ENCODE measurements at places on chromosomes 3 and 15.

GRCh38 chr15:89781055-89781454 lies 4.9 kb downstream of the MESP2 start:
- DNase-seq, result peak; percentile 66

- DNase-seq, result no peak
Measured at GRCh38 chr3:17742880-17743657, 638 bp upstream of the TBC1D5 start.

DNA sequence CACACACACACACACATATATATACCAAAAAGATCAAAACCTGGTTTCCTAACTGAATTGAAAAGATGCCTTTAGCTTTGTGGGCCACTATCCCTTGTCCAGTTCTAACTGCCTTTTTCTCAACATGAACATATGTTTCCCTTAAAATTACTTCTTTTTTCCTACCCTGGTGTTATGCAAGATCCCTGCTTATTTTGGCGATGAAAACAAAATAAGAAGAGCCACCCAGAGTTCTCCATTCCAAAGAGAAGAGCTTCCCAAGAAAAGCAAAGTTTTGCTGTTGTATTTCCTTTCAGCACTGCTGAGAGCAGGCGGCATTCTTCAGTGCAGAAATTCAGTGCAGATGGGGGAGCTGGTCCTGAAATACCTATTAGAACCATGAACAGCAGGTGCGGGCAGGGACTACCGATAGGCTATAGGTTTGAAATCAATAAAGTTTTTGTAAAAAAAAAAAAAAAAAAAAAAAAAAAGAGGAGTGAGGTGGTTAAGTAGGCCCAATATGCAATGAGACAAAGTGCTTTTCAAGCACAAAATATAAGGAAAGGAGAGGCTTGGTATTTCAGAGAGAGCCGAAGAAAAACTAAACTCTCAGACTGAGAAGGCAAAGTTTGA lies 238.0 kb downstream of the FOXP1 start:
- DNase-seq, result no peak

GRCh38 chr3:176584413-176585176 lies 612.7 kb downstream of the TBL1XR1 start:
- no peak for DNase-seq

GRCh38 chr3:184227481-184227935 lies 1.9 kb upstream of the VWA5B2 start:
- DNase-seq, result peak; percentile 60

DNA sequence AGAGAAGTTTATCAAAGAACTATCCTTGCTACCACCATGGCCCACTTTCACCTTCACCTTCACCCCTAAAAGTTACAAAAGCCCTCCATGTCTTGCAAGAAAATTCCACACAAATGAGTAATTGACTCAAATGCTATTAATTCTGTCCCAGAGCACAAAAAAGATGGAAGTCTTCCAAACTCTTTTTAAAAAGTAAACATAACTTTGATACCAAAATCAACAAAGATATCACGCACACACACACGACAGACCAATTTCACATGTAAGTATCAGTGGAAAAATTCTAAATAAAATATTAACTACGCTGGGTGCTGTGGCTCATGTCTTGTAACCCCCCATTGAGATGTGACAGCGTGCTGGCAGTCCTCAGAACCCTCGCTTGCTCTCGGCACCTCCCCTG lies 1.1 kb upstream of the MCCC1 start:
- DNase-seq, result no peak

DNA sequence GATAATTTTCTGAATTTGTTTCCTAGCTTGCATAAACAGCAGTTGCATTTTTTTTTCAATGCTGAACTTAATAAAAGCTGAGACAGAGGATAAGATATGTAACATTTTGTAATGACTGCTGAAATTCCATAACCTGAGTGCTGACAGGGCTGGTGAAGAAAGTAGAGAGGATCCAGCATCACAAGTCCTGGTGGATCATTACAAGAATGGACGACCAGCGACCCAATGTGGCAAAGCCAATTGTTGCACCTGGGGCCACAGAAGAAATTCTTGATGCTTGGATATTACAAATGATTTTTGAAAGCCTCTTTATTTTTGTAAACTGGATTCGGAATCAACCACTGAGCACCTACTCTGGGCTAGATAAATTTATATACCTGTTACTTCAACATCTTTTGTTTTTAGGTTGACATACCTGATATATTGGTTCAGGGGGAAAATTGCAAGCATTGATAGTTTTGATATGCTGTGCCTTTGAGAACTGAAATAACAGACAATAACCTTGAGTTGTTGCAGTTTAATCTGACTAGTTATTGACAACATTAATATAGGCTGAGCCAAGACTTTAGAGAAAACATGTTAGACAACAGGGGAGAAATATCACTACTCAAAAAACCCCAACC lies 3.9 kb upstream of the ACTL6A start:
- DNase-seq, result peak; percentile 69

DNA sequence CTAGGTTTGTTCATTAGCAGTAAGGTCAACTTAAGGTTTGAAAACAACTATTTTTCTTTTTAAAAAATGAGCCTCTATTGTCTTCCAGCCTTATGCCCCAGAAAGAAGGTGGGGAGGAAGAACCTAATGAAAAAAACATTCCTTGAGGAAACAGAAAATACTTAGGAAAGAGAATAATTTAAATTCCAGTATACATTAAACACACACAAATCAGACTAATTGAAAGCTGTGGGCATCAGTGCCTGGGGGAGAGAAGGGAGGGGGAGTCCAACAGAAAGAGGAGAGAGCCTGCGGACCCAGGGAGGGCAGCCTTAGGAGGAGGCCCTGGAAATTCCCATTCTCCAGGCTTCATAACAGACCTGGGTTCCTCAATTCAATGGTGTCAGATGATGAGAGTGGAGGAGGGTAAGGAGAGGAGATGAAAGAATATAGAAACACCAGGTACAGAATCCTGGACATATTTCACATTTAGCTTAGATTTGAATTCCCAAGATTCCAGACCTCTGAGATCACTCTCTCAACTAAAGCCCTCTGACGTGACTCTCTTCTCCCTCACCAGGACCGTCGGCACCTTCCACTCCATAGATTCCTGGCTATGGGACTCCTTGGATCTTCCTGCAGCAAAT lies 320.5 kb upstream of the UMPS start:
- no peak for DNase-seq

GRCh38 chr3:68703066-68703465 lies 229.3 kb downstream of the TAFA4 start:
- DNase-seq, result no peak

DNA sequence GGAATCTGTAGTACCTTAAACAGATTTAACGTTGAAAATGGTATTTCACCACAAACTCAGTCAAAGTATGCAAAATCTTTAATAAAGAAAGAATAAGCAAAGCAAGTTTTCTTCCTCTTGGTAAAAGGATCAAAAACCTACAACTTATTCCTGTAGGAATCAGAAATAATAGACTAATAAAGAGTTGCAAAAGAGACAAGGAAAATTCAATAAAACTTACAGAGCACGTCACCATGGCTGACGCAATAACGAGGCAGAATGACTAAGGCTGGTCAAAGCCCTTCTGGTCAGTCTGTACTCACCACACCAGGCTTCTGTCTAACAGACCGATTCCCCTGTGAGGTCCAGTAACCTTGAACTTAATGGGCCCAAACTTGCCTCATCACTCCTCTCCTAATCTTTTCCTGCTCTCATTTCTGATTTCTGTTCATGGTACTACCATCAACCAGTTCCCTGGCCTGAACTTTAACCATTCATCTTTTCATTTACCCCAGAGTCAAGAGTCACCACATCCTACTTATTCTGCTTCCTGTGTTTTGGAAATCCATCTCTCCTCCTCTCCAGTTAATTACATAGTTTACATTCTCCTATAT lies 5.0 kb downstream of the MASP1 start:
- DNase-seq, result no peak

GRCh38 chr15:64800476-64800875 lies 25.0 kb downstream of the PIF1 start:
- no peak for DNase-seq

GRCh38 chr3:133428552-133428951 lies 28.7 kb downstream of the BFSP2 start:
- no peak for DNase-seq

GRCh38 chr3:94063496-94064119 lies 747 bp downstream of the NSUN3 start:
- DNase-seq, result no peak

DNA sequence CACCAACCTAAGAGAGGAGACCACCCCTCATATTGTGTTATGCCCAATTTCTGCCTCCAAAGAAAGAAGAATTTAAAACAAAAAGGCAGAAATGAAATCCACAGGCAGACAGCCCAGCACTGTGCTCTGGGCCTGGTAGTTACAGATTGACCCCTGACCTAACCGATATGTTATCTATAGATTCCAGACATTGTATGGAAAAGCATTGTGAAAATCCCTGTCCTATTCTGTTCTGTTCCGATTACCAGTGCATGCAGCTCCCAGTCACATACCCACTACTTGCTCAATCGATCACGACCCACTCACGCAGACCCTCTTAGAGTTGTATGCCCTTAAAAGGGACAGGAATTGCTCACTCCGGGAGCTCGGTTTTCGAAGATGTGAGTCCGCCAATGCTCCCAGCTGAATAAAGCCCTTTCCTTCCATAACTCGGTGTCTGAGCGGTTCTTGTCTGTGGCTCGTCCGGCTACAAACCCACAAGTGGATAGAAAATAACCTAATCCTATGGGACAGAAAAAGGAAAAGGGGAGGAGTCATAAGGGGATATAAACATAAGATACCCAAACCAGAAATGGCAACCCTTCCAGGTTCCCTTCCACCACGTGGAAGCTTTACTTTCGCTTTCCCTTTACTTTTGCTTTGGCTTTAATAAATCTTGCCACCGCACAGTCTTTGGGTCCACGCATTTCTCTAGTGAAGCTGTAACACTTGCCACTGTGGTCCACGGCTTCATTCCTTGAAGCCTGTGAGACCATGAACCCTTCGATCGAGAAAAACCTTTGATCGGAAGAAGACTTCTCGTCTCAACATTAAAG lies 1.7 kb upstream of the CFAP91 start:
- DNase-seq, result no peak

DNA sequence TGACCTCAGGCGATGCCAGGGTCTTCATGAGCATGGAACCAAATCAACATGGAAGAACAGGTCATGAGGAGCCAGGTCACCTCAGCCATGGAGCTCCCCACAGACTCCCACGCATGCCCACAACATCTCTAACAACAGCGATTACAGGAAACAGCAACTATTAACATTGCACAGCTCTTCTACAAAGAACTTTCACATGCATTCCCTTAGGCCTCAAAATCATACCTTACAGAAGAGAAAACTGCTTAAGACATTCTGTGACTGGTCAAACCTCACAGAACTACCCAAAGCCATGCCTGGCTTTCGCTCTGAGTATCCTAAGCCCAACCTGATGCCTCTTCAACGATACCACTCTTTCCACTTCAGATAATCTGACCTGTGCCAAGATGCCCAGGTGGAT lies 117.8 kb downstream of the OXNAD1 start:
- DNase-seq, result no peak

DNA sequence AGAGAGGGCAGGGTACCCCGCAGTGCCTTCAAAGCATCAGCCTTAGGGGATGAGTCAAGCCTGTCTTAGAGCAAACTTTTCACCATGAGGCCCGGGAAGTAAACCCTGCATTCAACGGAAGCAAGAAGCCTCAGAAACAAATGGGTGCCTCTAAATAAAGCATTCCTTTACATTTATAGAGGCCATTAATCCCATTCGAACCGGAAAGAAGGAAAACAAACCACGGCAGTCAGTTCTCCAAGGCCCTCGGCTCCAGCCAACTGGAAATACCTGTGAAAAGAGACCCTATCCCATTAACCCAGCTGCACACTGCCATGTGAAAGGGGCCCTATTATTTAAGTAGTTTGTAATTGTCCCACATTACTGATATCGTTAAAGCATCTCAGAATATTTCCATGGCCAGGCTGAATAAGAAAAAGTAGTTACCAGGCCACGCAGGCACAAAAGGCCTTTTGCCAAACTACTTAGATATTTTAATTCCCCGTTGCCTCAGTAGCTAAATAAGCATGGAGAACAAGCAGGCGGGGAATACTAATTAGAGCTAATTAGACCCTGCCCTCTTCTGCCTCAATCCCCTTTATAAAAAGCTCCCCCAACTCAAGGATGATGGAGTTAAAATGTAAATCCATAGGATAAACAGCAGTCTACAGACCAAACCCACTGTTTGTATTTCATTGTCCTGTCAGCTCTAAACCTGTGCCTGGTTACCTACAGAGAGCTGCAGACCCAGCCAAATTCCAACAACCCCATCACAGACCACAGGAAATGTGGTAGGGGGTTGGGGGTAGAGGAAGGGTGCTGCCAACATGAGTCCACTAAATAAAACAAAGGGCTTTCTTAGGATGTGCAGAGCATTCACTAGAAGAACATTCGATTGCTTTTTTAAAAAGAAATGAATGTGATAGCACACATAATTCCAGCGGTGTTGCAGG lies 4.1 kb downstream of the ITGB5 start:
- no peak for DNase-seq

GRCh38 chr15:56965231-56966013 lies 47.0 kb downstream of the TCF12 start:
- DNase-seq, result no peak

DNA sequence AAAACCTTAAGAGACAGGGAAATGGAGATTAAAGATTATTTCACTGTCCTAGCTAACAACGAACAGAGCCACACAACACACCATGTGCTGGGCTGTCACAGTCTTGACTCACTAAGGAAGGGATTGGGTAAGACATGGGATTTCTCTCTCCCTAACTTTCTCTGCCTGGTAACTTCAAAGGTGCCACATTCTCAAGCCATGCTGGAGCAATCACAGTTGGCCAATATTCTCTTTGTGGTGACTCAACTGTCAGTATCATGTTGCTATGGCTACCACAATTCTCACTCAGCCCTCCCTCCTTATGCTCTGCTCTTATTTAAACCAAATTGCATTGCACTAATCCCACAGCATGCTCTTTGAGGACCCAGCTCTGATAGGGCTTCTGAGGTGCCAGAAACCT lies 74.0 kb downstream of the OXNAD1 start:
- DNase-seq, result no peak

GRCh38 chr3:124217542-124217941 lies 225.6 kb upstream of the ROPN1 start:
- peak; percentile 29 for DNase-seq

GRCh38 chr3:42589382-42590109 lies 1.1 kb upstream of the SS18L2 start:
- DNase-seq, result no peak

GRCh38 chr15:25572191-25572590 lies 133.4 kb upstream of the UBE3A start:
- no peak for DNase-seq

GRCh38 chr3:66452303-66453011 lies 48.4 kb downstream of the LRIG1 start:
- no peak for DNase-seq

DNA sequence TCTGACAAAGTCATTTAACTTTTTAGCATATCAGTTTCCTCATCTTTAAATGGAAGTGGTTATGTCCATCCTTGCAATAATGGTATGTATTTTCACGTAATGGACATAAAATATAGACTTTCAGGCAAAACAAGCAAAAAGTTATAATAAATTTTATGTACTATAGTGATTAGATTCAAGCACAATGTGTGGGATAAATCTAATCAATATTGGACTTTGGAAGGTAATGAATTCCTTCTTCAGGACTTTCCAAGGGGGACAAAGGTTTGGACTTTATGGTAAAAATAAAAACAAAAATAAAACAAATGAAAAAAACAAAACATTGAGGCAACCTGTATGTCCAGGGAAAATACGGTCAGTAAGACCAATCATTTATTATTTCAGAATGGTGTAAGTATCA lies 357.7 kb downstream of the ROBO1 start:
- no peak for DNase-seq

Data from activated CD4-positive, alpha-beta memory T cell treated with anti-CD3 and anti-CD28 coated beads for 36 hours (primary cell).